SJSA1 (cell line): ENCODE measurements at places on chromosomes 6 and 20.
A peak's percentile ranks its signal among the peaks of the same experiment; 100 is the strongest.

- no peak for DNase-seq
Observed at GRCh38 chr6:161533266-161533665, 259.4 kb upstream of the AGPAT4 start.

- no peak for DNase-seq
Observed at GRCh38 chr6:15246217-15246665, 372 bp downstream of the JARID2 start.

DNA sequence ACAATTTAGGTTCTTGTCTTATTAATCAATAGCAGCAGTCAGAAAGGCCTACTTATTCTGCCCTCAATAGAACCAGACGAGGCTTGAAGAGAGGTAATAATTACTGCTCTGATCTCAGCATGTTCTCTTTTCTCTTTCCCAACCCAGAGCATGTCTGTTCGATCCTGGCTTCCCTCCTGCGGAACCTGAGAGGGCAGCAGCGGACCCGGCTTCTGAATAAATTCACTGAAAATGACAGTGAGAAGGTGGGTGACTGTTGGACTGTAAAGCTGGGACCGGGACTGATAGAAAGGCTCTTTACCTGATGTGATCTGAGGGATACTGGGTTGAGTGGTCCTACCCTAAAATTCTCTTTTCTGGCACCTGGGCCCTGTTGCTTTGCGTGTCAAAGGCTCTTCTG, 63.0 kb upstream of the VSTM2L start:
- DNase-seq = no peak

- DNase-seq = no peak
Observed at GRCh38 chr20:48682529-48683363, 145.1 kb downstream of the PREX1 start.

DNA sequence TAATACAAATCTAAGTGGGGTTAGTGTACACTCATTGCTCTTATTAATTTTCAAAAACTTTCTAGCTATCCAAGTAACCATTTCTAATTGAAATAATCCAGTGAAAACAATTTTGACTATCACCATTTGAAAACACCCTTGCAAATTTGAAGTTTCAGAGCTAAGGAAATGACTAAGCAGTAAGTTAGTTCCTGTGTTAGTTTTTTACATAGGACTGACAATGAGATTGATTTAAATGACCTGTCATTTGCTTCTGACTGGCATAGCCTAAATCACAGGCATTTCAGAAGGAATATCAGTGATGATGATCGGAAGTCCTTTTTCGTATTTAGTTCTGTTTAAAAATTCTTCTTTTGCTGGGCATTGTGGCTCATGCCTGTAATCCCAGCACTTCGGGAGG, 27.0 kb downstream of the STK4 start:
- no peak for DNase-seq

- DNase-seq = peak; percentile 74
Observed at GRCh38 chr6:28542440-28543296, 17.0 kb downstream of the GPX5 start.

- DNase-seq = no peak
Observed at GRCh38 chr6:116512111-116512559, 696 bp downstream of the CALHM5 start.

GRCh38 chr6:27531772-27532459, 59.0 kb upstream of the ZNF184 start:
- no peak for DNase-seq

DNA sequence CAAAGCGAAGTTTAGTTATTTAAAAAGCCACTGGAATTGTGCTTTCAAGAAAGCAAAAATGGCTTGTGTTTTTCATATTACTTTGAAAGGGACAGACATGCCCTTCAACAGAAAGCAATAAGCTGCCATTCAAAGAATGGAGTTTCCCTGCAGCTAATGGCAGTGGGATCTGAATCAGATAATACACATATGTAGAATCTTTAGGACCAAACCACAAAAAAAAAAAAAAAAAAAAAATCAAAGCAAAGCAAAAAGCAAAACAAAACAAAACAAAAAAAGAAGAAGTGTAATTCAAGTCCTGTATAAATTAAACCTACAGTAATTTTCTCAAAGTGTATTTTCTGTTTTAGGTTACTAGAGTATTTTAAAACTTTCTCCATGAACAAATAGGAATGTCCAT, 63.6 kb upstream of the ZNF217 start:
- no peak for DNase-seq

- DNase-seq = no peak
Observed at GRCh38 chr6:168319279-168320111, at the start of gene DACT2. Gene DACT2, minus strand, starts transcription at chr6:168319777. Its CDS starts 144 bp downstream, at chr6:168319633.
